ENCODE measurements at places on chromosomes 6 and 20.

GRCh38 chr6:15487262-15487661 lies 175.6 kb downstream of the DTNBP1 start:
- DNase-seq: no peak

- no peak for DNase-seq
Observed at GRCh38 chr6:105810105-105810921, 275.8 kb upstream of the PRDM1 start.

GRCh38 chr20:62219992-62220665 lies at the start of gene HRH3:
HRH3 (minus strand) TSS chr20:62220278; CDS start chr20:62219970, 308 bp downstream.
- peak; percentile 81 for DNase-seq

DNA sequence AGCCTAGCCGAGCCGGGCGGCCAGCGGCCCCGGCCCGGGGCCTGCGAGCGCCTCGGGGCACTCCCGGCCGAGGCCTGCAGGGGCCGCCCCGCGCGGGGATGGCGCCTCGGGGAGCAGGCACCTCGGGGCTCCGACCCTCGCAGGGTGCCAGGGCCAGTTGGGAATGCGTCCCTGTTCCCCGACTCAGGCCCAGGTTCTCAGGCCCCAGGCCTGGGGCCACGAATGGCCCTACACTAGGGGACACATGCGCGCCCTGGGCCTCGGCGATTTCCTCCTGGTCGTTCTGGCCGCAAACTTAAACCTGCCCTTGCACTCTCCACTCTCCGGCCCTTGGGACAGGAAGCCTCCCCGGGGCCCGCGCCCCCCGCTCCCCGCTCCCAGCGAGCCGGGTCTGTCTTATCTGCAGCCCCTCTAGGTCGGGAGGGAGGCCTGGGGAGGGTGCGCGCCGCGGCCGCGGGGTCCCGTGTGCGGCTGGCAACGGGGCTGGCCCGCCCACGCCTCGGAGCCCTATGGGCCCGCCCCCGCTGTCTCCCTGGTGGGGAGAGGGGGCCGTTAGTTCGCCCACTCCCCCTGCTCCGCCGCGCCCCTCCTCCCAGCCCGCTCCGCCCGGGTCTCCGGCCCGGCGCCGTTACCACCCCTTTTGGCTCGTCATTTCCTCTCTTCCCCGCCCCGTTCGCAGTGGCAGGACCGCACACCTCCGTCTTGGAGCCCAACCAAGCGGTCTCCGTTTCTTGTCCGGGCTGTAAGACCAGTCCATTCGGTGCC lies 611 bp downstream of the NFYA start:
- DNase-seq: peak; percentile 96

DNA sequence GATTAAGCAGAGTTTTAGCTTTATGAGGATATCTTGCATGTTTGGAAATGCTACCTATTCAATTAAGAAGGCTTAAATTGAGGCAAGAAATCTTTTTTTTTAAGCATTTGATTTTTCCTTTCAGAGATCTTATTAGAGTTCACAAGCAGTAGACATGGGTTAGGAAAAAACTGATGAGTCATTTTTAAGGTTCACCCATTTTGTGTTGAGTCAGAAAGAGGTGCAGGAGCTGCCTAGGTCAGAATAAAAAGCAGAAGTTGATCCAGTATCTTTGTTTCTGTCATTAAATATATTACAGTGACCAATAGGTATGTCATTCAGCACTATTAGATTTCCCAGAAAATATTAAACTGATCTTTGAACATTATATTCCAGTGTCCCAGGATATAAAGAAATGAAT lies 306.8 kb downstream of the LMBRD1 start:
- no peak for DNase-seq

DNA sequence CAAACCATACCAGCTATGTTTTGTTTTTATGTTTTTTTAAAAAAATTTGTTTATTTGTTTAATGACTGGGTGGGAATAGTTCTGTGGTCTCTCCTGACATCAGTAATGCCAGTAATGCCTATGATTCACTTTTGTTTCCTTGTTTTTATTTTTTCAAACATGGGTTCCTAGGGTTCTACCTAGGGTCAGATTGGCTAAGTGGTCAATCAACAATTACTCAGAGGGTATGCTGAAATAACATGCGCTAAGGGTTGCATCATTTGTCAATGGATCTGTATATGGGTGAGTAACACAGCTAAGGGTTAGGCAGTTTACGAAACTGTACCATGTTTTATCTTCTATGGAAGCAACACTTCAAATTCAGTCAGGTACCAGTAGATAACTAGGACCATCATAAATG lies 583.8 kb upstream of the GJE1 start:
- DNase-seq: no peak

DNA sequence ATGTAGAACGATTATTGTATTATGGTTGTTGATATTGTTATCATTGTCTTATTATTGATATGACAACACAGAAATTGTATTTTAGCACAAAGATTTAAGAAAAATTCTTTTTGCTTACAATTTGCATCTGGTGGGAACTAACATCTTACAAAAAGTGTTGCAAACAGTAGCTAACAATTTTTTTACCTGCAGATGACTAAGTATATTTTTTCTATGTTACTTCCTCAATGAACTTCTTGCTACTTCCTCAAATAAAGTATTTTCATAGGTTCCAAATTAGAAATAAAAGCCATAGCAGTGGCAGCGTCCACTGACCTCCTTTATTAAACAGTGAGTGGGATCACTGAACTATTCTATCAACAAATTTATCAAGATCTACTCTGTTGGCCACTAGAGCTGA lies 847.0 kb downstream of the PHF3 start:
- no peak for DNase-seq

- DNase-seq: no peak
Observed at GRCh38 chr6:28117386-28118050, 6.9 kb upstream of the ZSCAN16 start.

GRCh38 chr6:87213364-87213763 lies 58.0 kb downstream of the ZNF292 start:
- no peak for DNase-seq

- DNase-seq: no peak
Observed at GRCh38 chr6:122677406-122677805, 67.2 kb downstream of the PKIB start.

DNA sequence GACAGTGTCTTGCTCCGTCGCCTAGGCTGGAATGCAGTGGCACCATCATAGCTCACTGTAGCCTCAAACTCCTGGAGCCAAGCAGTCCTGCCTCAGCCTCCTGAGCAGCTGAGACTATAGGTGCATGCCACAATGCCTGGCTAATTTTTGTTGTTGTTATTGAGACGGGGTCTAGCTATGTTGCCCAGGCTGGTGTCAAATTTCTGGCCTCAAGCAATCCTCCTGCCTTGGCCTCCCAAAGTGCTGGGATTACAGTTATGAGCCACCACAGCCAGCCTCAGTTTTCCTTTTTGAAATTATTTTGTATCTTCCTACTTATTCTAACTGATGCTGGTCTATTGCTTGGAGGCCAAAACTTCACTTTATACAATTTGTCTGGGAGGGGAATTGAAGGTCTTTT lies 436.1 kb downstream of the UTRN start:
- no peak for DNase-seq

- no peak for DNase-seq
Observed at GRCh38 chr6:69018906-69019305, 383.8 kb downstream of the ADGRB3 start.

DNA sequence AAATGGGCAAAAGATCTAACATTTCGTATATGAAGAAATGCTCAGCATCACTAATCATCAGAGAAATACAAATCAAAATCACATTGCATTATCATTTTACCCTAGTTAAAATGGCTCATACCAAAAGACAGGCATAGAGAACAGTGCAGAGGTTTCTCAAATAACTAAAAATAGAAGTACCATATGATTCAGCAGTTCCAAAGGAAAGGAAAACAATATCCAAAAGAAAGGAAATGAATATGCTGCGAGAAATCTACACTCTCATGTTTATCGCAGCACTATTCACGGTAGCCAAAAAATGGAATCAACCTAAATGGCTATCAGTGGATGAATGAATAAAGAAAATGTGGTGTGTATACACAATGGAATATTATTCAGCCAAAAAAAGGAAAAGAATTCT lies 63.5 kb downstream of the VTA1 start:
- DNase-seq: no peak

GRCh38 chr6:16419636-16420336 lies 181.4 kb downstream of the GMPR start:
- DNase-seq: peak; percentile 55

GRCh38 chr20:50704971-50705370 lies 13.6 kb upstream of the RIPOR3 start:
- no peak for DNase-seq

GRCh38 chr6:96795481-96795880 lies 41.8 kb downstream of the GPR63 start:
- DNase-seq: no peak

DNA sequence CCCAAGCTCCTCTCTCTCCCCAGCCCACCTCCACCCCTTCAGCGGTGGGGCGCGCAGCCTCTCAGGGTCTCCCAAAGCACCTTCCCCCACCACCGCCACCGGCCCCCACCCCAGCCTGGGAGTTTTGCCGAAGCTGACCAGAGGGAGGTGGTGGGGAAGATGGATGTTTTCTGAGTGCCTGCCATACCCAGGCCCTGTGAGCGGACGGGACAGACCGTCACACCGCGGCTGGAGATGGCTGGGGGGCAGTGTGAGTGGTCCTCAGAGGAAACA lies 5.7 kb downstream of the C20orf204 start:
- no peak for DNase-seq

Data from Karpas-422 (cell line).